ENCODE measurements at places on chromosomes 2 and 18.

- DNase-seq, result no peak
Measured at GRCh38 chr18:22320155-22320554, 97.6 kb downstream of the CTAGE1 start.

GRCh38 chr2:72892506-72893173 lies 5.4 kb downstream of the SPR start:
- peak; percentile 43 for DNase-seq

DNA sequence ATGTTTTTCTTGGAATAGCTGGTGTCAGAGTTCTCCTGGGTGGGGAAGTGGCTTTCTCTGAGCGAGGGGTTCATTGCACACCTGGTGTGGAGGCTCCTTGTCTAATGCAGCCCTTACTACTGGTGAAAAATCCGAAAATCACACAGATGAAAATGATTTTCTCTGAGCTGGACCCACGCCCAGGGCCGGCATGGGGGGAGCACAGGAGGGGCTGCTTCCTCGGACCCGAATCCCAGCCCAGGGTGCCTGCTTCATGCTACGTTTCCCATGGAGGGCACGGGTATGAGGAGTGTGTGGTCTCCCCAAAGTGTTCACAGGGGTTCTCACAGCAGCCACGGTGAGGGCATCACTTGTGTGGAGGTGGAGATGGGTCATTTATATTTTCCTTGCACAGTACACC lies 288.0 kb upstream of the HDAC4 start:
- no peak for DNase-seq

DNA sequence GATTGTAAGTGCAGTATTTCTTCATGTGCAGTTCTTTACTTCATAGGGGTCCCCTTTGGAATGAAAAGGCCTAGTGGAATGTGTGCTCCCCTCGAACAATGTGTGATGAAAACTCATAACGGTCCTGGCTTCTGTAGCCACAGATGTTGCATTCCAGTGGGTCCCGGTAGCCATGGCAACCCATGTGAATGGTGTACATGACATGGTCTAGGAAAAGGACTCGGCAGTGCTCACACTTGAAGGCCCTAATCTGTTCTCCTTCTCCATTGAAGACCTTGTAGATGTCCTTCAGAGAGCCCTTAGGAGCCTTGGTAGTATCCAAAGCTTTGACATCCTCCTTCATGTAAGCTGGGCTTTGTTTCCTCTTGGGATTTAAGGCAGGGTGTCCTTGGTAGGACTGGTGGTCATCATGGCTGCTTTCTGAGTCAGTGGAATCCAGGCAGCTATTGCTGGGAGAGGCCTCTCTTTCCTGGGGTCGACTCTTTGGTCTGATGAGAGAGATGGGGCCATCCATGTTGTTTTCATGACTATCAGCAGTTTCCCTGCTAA lies 144.0 kb downstream of the IKZF2 start:
- DNase-seq, result no peak

- no peak for DNase-seq
Measured at GRCh38 chr2:74077636-74078035, 70.1 kb downstream of the BOLA3 start.

GRCh38 chr2:132813422-132813821 lies 143.4 kb upstream of the LYPD1 start:
- no peak for DNase-seq

DNA sequence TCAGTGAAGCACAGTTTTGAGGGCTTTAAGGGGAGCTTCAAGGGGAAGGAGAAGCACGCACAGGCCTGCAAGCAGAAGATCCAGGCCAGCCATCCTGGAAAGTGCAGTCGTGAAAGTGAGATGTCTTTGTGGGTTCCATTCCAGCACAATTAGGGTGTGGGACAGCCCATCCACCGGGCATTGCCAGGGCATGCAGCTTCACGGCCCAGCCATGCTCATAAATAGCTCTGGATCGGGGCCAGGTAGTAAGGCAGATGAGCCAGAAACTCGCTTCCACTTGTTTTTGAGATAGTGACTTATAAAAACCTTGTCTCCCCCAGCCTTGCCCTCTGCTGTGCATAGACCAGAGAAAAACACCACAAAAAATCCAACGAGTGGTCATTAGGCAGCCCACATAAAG lies 21.0 kb downstream of the KDSR start:
- no peak for DNase-seq

- no peak for DNase-seq
Measured at GRCh38 chr18:58175786-58176176, 131.8 kb downstream of the NEDD4L start.

GRCh38 chr2:223300326-223300725 lies 248.3 kb downstream of the KCNE4 start:
- no peak for DNase-seq

GRCh38 chr2:2326068-2327040 lies 4.7 kb downstream of the MYT1L start:
- no peak for DNase-seq

All from activated CD4-positive, alpha-beta T cell treated with anti-CD3 and anti-CD28 coated beads, Interleukin-2, amount 50 U/mL, for 1 hour (primary cell).